ENCODE measurements at places on chromosomes 11 and 22.

DNA sequence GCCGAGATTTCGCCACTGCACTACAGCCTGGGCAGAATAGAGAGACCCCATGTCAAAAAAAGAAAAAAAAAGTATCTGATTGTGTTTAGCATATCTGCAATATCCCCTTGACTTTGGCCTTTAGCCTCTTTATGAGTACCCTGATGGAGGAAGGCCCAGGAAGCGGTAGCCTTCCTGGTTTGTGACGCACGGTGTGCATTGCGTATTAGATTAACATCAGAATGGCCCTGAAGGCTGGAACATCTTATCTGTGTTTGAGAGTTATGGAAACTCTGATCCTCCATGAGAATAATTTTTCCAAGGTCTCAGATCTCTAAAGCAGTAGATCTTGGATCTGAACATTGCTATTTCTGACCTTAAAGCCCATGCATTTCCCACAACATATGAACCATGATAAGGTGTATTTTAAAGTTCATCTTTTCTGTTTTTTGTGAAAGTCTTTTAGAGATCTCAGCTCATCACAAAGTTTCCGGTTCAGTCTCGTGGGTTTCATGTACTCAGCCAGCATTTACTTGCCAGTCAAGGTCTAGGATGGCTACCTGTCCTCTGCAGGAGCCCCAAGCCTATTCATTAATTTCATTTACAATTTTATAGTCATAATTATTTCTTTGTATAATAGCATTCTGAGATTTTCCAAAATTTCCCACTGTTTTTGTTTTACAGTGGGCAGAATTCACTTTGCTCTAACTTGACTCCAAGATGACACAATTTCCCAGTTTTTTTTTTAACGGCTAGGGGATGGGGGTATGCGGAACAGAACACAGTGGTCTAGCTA, 605 bp upstream of the FDX1 start:
- no peak for DNase-seq

GRCh38 chr22:41290262-41291221, 4.6 kb upstream of the RANGAP1 start:
- no peak for DNase-seq

DNA sequence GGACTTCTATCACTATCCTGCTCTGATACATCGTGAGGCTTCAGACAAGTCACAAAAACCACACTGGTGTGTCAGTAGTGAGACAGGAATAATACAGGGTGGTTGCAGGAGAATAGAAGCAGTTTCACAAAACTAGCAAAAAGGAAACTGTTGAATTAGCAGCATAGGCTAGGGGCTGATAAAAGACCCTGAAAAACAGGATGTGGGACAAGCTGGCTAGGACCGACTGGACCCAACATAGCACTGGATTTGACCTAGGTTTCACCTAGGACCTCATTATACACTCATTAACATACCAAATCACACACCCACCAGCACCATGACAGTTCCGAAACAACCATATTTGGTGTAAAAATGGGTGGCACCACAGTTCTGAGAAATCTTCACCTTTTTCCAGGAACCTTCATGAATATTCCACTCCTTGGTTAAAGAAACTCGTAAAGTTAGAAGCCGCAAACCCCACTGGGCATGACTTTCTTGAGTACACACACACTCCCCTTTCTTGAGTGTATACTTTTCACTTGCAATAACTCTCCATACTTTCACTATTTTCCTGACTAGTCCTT, 76.2 kb downstream of the SLC1A2 start:
- no peak for DNase-seq

DNA sequence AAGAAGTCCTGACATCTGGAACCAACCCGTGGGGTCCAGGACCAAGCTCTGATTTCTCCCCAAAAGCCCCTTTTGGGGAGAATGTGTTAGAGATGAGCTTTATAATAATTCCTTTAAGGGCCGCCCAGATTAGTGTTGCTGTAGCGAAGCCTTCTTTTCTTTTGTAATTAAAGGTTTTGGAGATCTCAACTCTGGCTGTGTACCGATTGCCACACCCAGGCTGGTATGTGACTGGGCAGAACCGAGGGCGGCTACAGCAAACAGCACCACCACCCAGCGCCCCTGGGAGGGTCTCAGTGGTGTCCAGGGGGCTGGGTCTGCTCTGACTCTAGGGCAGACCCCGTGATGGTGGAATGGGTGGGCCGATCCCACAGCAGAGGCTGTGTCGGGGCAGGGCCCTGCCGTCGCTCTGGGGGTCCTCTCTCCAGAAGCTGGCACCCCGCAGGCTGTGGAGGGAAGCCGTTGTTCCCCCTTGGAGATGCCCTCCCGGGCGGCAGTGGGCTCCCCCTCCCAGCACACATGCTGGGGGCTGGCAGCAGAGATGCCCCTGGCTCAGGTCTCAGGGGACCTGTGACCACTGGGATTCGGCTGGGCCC, 31.0 kb downstream of the TPCN2 start:
- DNase-seq: no peak

GRCh38 chr11:27229511-27230191, 133.4 kb downstream of the CCDC34 start:
- no peak for DNase-seq

GRCh38 chr11:76361374-76361773, 19.6 kb downstream of the THAP12 start:
- no peak for DNase-seq

DNA sequence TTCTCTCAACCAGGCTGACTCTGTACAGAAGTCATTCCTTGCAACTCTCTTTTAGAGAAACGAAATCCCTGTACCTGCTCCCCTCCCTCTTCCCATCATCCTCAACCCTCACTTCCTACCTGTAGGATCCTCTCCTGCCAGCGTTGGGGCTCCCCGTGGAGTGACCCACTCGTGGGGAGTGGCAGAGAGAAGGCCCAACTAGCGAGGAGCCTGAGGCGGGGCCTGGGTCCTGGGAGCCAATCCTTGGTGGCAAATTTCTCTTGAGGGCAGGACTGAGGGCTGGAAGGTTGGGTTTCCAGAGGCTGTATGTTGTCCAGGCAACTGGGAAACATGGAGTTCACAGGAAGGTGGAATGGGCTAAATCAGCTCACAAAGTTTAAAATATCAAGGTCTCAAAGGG, 10.4 kb downstream of the NHERF4 start:
- DNase-seq: no peak

DNA sequence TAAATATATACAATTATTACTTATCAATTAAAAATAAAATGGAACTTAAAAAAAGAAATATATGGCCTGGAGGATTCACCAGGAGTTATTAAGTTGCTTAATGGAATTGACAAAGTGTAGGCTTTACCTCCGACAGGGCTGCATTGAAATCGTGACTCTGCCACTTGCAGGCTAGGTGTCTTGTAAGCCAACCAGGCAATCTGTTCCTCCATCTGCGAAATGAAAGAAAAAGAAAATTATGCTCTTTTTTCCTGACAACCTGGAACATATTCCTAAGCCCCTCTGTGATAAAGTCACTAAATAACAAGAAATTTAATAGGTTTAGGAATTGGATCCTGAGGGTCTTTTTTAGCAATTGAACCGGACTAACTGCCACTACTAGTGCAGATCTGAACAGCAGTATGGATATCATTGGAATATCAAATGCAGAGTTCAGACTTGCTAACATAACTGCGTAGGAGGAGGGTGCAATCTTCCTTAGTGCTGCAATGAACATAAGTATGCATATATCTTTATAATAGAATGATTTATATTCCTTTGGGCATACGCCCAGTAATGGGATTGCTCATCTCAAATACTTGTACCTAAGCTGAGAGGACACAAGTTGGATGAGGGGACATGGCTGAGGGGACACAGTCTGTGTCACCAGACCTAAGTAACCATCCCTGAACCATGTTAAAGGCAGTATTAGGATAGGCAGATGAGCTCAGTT, 42.5 kb upstream of the CEP126 start:
- DNase-seq: no peak

- DNase-seq: no peak
These were observed 3.7 kb downstream of the MAFF start for GRCh38 chr22:38205261-38206128.

- peak; percentile 19 for DNase-seq
These were observed 28.4 kb upstream of the HMOX1 start for GRCh38 chr22:35352214-35353111.

GRCh38 chr11:111540114-111540936, at the start of gene LAYN:
Gene LAYN, plus strand, starts transcription at chr11:111540720. Its CDS starts 124 bp downstream, at chr11:111540844.
- peak; percentile 59 for DNase-seq

DNA sequence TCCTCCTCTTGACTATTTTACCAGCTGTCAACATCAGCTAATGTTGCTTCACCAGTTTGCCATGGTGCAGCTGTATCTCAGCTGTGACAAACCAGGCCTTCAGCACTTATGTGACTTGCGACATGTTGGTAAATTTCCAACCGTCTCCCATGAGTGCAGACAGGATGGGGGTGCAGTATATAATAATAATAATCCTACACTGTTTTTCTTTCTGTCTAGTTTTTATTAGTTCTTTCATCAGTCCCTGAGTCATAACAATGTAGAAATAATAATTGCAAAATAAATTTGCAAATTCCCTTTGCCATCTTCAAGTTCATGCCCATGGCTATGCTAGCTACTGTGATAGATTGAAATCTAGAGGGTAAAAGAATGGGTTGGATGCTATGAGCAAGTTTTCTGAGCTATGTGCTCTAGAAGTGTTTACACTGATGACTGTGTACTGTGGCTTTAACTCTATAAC, 4.9 kb downstream of the MMP13 start:
- DNase-seq: no peak

- no peak for DNase-seq
These were observed 8.0 kb downstream of the RIBC2 start for GRCh38 chr22:45421349-45422055.

GRCh38 chr11:75301131-75301530, 50.3 kb downstream of the ARRB1 start:
- DNase-seq: no peak

GRCh38 chr22:48055827-48056226, 1293.4 kb downstream of the TBC1D22A start:
- no peak for DNase-seq

- no peak for DNase-seq
These were observed 5.4 kb upstream of the FTH1 start for GRCh38 chr11:61972672-61973475.

- no peak for DNase-seq
These were observed 633.8 kb downstream of the DLG2 start for GRCh38 chr11:84993386-84993785.

GRCh38 chr11:119107538-119108145, 498 bp downstream of the C2CD2L start:
- DNase-seq: no peak

GRCh38 chr22:20109411-20110358, 6.2 kb upstream of the RANBP1 start:
- no peak for DNase-seq
